Adipocyte (in vitro differentiated cells): ENCODE measurements at places on chromosomes 4 and X.

DNA sequence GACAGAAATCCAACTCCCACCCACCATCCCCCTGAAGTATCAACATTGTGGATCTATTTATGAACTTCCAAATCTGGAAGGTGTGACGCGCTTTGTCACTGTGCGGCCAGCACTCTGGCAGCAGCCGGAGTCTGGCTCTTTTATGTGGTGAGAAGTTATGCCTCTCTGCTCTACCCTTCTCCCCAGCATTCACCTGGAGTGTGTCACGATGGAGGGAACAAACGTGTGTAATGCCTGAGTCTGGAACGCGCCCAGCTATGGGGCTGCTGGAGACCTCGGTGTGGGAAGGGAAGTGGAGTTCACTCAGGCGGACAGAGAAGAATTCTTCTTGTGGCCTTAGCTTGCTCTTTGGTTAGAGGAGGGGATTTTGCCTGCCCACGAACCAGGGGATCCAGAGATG is 222.1 kb upstream of the RPL34 start:
- DNase-seq, result peak; percentile 4

DNA sequence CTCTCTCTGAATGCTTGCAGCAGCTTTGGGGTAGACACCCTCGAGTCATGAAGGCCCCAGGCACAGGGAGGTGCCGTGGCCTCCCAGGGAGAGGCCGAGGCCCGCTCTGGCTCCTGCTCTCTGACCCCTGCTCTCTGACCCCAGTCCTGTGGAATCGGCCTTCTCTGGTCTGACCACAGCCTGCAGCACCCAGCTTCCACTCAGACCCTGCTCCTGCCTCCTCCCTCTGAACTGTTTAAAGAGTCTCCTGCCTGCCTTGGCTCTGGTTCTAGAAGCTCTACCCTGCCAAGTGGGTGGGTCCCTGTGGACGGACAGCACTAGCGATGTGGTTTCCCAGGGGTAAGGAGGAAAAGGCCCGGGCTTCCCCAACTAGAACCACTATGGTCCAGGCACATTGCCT is 78.2 kb upstream of the TMEM150C start:
- DNase-seq, result no peak

DNA sequence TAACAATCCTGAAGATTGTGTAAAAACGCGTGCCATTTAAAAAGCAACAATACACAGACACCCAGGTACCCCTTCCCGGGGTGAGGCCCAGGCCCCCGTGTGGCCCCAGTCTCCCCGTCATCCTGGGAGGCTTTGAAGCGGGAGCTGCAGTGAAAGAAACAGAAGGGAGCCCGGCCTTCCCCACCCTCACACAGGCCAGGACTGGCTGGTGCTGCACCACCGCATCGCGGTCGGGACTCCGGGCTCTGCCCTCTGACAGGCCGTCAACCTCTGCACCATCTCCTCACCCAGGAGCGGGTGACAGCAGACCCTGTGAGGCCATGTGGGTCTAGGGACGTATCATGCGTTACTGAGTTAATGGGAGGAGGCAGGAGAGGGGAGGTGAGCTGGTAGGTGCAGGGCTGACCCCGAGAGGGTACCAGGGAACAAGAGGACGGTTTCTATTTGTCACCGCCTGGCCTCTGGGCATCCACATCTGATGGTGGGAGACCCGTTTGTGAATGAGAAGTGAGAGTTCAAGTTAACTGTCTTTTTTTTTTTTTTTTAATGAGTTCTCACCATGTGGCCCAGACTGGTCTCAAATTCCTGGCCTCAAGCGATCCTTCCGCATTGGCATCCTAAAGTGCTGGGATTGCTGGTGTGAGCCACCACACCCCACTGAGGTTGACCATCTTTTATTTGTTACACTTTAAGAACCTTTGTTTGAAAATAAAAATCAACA is 27.3 kb downstream of the PIGG start:
- DNase-seq, result no peak

- no peak for DNase-seq
Measured at GRCh38 chrX:134911348-134911747, 79.4 kb upstream of the SMIM10 start.

DNA sequence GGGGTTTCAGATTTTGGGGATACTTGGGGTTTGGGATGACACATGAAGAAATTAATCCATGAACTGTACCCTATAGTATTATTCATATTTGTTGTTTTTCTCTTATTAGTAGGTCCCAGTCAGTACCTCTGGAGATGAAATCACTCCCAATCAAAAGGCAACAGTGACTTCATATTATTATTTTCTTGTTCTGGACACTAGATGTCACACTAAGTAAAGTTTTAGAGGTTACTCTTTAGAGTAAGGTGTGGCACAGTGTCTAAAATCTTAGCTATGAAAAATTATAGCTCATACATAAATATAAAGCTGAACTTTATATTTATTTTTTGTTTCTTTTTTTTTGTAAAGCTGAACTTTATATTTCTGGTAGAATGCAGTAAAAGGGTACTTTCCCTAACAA is 35.1 kb downstream of the FAM114A1 start:
- DNase-seq, result peak; percentile 42

DNA sequence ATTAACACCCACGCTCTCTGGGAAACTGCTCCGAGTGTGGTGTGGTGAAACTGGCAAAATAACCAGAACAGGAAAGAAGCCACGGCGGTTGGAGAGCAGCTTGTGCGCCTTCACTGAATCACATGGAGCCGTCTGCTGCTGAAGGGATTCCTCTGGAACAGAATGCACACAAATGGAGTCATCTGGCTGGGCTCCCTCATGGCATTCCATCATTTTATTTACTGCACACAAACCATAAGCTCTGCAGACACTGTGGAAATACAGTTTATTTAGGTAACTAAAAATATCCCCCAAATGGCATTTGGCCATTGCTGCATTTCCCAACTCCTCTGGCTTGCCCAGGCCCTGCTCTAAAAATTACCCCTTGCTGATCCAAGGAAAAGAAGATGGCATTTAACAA is 187.0 kb upstream of the S100G start:
- peak; percentile 63 for DNase-seq

GRCh38 chr4:126395664-126396063 is 1080.9 kb downstream of the FAT4 start:
- peak; percentile 3 for DNase-seq

- DNase-seq, result no peak
Measured at GRCh38 chrX:26511589-26512363, 295.8 kb downstream of the MAGEB5 start.

GRCh38 chr4:41430792-41431191 is 107.2 kb upstream of the LIMCH1 start:
- DNase-seq, result peak; percentile 64

GRCh38 chr4:68129793-68130192 is at the start of gene TMPRSS11F:
Gene TMPRSS11F, minus strand, starts transcription at chr4:68129869. Its CDS starts 49 bp downstream, at chr4:68129820.
- no peak for DNase-seq

- DNase-seq, result no peak
Measured at GRCh38 chrX:68098431-68098830, 334.9 kb downstream of the OPHN1 start.

GRCh38 chrX:71859637-71860036 is 51.0 kb upstream of the NHSL2 start:
- peak; percentile 67 for DNase-seq
